ENCODE measurements at places on chromosomes 1 and 21.

GRCh38 chr1:32516402-32516801 is 22.8 kb upstream of the ZBTB8A start:
- no peak for DNase-seq

- DNase-seq = no peak
Measured at GRCh38 chr1:160642281-160642644, 4.6 kb downstream of the SLAMF1 start.

DNA sequence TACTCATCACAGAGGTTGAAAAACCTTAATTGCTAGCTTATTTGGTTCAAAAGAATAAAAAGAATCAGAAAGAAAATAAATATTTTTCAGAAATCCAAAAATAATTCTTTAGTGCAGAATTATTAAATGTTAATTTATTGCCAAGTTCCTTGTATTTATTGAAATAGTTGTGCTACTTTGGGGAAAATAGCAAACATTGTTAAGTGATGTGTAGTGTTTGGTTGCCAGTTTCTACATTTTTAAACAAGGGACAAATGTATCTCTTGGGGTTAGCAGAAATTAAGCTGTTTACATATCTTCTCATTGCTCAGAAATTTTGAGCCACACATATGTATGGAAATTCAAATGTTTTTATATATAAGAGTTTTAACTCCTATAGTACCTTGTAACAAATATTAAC is 775.0 kb downstream of the USP25 start:
- no peak for DNase-seq

- no peak for DNase-seq
Measured at GRCh38 chr1:89259283-89259971, 13.2 kb downstream of the GBP5 start.

GRCh38 chr21:34788879-34789278 is 120.1 kb downstream of the CLIC6 start:
- DNase-seq = no peak

DNA sequence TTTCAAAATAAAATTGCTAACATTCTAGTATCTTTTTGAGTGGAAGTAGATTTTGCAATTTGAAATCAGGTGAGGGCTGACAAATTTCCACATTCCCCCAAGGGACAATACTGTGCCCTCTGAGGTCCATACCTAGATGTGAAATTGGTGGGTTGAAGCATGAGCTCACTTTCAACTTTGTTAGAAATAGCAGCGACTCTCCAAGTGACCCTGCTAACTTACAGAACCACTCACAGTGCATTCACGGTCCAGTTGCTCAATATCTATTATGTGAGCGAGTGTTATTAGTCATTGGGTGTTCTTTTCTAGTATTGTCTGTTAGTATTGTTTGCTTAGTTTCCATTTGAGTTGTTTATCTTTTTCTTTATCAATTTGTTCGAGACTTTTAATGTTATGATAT is 53.6 kb upstream of the ASB17 start:
- peak; percentile 7 for DNase-seq

GRCh38 chr1:19504796-19505692 is 19.7 kb upstream of the CAPZB start:
- peak; percentile 47 for DNase-seq

DNA sequence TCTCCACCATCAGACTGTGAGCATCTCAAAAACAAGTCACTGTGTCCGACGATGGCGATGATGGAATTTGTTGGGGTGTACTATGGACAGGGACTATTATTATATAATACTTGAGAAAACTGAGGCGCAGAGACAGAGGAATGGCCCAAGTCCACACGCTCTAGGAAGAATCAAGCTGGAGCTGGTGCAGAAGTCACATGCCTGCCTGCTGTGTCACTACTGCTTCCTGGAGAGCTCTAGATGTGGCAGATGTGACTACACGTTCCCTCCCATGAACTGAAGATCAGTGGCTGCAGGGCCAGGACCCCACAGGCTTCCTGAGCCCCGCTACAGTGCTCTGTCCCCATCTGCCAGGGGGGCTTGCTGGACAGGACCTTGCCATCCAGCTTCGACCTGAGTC is 56.9 kb downstream of the TRABD2B start:
- no peak for DNase-seq

GRCh38 chr1:14733048-14733778 is 134.7 kb downstream of the KAZN start:
- DNase-seq = peak; percentile 38

DNA sequence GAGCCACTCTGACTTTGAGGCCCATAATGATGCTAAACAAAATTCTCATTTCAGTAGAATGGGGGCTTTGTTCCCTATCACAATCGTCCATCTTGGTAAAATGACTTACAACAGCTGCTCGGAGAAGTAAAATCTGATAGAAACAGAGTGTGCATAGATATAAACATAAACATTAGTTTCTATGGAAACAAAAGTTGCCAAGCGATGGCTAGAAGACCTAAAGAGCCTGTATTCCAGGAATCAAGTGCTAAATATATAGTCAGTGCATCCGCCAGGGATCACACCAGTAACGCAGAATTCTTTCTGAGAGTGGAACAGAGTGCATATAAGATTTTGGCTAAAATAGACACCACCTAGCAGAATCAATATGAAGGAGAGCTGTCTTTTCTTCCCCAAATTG is 91.2 kb upstream of the KAZN start:
- no peak for DNase-seq

DNA sequence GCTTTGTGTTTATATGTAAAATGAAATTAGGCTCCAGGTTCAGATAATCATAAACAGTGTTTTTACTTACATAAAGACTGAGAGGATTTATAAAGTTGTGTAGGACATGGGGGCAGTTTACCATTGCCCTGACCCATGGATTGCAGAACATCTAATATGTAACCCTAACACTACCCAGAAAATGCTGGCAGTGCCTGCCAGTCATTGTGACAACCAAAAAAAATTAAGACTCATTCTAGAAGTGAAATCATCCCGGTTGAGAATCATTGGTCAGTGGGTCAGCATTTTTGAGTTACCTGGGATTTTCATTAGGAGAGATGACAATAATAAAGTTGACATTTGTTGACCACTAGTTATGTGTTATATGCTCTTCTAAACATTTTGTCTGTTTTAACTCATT is 31.2 kb upstream of the THEM4 start:
- no peak for DNase-seq

GRCh38 chr1:86388777-86389176 is 7.3 kb downstream of the ODF2L start:
- DNase-seq = no peak

DNA sequence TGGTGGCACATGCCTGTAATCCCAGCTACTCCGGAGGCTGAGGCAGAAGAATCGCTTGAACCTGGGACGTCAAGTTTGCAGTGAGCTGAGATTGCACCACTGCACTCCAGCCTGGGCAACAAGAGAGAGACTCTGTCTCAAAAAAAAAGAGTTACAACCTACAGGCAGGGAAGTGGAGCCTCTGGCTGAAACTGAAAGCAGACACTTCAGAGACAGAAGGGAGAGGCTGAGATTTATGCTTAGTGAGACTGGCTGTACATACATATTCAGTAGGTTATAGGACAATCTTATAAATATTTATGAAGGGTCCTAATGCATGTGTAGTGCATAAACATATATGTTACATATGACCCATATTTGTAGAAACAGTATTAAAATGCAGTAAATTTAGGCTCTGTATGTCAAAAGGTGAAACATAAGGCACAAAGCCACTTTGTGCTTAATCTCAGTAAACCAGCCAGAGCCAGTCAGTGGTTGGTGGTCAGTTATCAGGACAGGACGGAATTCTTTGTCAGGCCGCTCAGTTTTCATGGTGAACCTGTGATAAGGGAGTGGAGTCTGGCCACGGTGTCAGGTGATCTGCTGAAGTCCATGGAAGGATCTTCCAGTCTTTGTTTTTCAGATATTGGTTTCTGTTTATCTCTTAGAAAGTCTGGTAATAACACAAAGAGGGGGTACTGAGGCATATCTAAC is 13.7 kb downstream of the RHEX start:
- no peak for DNase-seq

DNA sequence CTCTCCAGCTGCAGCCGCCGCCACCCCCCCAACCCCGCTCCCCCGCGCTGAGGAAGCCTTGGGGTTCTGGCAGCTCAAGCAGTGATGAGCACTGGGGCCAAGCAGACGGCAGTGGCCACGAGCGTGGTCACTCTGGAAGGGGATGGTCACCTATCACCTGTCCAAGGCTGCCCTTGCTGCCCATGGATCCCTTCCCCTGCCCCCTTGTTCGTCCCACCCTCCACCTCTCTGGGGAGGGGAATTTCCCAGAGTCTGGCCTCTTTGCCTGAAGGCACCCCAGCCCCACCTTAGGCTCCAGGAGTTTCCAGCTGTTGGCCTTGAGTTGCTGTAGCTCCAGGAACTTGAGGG is 7.2 kb upstream of the SMIM12 start:
- no peak for DNase-seq

- no peak for DNase-seq
Measured at GRCh38 chr1:223755992-223756775, 43.8 kb downstream of the CAPN2 start.

GRCh38 chr1:244272471-244273261 is 179.0 kb downstream of the ADSS2 start:
- DNase-seq = peak; percentile 66

- no peak for DNase-seq
Measured at GRCh38 chr1:107555578-107555977, 409.4 kb downstream of the VAV3 start.

- DNase-seq = no peak
Measured at GRCh38 chr1:230054092-230054749, 12.8 kb upstream of the GALNT2 start.

DNA sequence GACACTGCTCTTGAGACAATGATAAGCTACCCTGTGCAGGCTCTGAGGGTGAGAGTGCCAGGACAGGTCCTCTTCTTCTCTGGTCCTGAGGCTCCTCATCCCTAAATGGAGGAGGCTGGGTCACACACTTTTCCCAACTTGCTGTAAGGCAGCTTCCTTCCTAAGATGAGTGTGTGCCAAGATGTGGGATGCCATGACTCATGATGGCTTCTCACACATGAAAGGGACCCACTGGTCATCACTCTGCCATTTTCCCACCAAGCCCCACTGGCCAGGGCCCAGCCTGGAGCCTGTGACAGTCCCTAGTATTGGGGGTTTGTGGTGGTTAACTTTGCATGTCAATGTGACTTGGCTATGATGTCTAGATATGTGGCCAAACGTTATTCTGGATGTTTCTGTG is 54.4 kb downstream of the CNIH3 start:
- no peak for DNase-seq

Measured in AG08396 (cell line).